Bone marrow (tissue), 2 donors: ENCODE measurements at places on chromosomes 11 and 22.

GRCh38 chr11:131073167-131073566 is 156.9 kb upstream of the SNX19 start:
- DNase-seq: no peak

GRCh38 chr11:859394-860131 is 16.9 kb downstream of the TSPAN4 start:
- no peak for DNase-seq

DNA sequence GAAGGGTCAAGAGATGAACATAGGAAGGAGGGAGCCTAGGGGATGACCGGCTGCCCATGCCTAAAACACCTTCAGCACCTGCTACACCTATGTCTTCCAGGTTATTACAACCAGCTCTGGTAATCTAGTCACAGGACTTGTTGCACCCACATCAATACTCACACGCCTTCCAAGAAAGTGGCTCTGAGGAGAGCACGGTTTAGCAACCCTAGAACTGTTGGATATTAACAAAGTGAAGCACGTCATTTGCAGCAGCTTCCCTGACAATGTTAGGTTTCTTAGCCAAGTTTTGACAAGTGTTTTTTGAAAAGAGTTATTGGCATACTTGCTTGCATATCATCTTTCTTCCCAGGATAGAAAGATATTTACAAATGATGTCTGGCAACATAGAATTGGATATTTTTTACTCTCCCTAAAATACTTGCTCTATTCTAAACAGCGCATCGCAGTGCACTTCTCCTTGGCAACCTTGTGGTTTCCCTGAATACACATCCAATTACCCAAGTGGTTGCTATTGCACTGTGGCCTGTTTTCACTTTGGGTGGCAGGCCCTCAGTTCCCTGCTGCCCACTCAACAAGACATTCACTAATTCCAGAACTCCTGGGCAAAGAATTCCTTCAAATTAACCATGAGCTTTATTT is 94.3 kb upstream of the ARHGAP42 start:
- no peak for DNase-seq

- DNase-seq: peak; percentile 30
These were observed at the start of gene IFTAP for GRCh38 chr11:36594316-36594989. Gene IFTAP, plus strand, starts transcription at chr11:36594502. Its CDS starts 15,602 bp downstream, at chr11:36610104.

GRCh38 chr11:70089631-70090030 is 11.5 kb downstream of the ANO1 start:
- DNase-seq: no peak

- DNase-seq: no peak
These were observed 65.1 kb downstream of the SLC22A12 start for GRCh38 chr11:64655941-64656601.

DNA sequence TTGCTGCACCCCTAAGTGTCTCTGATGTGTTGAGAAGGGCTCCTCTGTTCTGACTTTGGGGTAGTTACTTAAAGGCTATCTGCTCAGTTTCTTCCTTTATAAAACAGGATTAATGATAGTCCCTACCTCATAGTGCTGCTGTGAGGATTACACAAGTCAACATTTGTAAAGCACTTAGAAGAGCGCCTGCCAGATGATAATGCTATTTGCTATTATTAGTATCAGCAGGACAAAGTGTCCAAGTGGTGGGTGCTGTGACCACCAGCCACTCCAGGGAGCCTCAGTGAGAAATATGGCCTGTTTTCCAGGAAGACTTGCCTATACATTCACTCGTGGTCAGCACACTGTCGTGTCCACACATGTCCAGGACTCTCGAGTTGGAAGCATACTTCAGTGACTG is 16.2 kb downstream of the POU2F3 start:
- DNase-seq: no peak

- no peak for DNase-seq
These were observed 283.1 kb downstream of the TENM4 start for GRCh38 chr11:79157738-79158137.

DNA sequence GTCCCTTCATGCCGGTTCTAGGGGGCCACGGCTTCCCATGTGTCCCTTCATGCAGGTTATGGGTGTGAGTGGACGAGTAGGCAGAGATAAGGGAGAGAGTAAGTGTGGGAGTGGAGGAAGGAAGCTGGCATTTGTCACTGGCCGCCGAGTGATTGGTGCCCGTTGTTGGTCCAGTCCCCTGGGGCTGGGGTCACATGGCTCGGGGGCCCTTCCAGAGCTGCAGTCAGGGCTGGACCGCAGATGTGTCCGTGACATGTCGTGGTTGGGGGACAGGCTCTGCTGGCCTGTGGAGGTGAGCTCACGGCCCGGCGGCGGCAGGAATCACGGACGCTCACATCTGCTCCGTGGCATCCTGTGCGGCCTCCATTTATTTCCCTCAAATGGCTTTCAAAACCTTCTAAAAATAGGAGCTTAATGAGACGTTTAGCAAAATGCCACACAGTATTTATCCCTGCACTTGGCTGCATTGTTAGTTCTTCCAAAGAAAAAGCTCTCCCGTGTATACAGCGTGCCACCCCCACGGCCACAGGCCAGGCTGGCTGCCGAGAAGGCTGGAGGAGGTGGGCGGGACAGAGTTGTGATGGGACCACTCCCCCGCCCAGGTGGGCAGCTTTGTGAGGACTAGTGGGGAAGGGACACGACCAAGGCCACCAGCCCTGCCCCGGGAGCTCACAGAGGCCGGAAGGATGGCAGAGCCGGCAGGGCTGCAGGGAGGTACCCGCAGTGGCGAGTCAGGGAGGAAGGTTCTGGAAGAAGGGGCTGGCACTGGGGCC is 386.7 kb downstream of the TBC1D22A start:
- DNase-seq: no peak
